ENCODE measurements at places on chromosomes 5 and 9. TPM values are rescaled to one million over a fixed set of nuclear protein-coding genes. Genes with fewer than 3 reads are reported as not detected.

- DNase-seq: peak; percentile 21
Measured at GRCh38 chr9:126116351-126117157, 210.1 kb upstream of the MVB12B start.

Gene RNF180
- 4.4 TPM for total RNA-seq

DNA sequence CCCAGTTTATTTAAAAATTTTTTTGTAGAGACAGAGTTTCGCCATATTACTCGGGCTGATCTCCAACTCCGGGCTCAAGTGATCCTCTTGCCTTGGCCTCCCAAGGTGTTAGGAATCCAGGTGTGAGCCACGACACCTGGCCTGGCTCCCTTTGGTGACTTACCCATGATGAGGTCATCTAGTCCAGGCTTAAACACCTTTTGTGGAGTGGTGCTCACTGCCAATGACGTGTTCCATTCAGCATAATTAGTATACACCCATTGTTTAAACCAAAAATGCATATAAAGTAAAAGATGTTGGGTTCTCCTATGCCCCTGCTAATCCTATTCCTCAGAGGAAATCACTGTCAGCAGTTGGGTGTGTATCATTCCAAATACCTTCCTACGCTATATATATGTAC is 91.0 kb downstream of the HSPA4 start:
- DNase-seq: no peak

DNA sequence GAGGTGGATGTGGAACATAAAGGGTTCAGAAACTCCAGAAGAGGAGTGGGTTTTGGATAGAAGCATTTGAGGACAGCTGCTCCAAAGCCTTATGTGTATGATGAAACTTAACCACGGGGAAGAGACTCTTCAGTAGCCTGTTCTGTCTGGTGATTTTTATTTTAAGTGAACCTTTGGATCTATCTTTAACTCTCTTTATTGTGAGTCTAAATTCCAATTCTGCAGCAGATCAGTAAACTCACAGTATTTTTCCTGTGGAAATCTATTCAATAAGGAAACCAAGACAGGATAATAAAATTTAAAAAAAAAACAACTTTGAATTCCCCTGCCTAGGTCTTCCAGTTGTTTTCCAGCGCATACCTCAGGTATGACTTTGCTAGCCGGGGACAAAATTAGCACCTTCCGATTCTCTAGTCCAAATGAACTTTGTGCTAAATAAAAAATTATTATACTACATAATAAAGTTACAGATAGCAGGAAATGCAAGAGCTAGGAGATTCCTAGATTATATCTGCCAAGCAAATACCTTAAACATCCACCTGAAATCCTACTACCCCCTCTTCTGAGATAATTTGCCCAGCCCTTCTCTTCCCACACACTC is 101.9 kb downstream of the NLN start:
- DNase-seq: no peak

DNA sequence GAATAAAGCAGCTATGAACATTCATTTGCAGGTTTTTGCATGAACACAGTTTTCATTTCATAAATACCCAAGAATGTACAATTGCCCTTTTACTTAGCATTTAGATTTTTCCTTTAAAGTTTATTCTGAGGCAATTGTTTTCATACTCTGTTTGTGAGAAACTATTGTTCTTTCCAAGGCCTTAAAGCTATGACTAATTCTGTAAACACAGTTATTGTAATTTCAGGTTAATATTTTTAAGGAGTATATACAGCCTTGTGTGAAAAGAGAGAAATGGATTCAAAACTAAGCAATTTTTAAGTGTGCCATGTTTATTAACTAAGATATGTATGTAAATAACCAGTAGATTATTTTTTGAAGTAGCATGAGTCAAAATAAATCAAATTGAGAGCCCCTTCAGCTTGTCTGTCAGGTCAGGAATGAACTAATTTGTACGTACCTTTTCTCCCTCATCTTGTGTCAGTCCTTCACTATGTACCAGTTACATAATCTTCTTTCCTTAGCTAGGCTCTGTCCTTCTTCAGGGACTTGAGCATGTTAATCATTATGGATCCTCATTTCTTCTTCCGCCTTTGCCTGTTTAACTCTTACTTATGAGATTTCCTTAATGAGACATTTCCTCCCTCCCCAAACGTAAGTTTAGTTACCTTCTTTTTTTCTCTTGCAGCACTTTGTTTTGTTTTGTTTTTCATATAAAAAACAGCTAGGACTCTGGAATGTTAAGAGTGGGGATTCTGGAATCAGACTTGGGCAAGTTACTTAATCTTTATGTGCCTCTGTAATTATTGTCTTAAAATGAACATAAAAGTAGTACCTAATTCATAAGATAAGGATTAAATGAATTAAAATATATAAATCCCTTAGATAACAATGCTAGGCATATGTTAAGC is 63.6 kb downstream of the NIPBL start:
- no peak for DNase-seq

Gene MCIDAS
- not detected for total RNA-seq

DNA sequence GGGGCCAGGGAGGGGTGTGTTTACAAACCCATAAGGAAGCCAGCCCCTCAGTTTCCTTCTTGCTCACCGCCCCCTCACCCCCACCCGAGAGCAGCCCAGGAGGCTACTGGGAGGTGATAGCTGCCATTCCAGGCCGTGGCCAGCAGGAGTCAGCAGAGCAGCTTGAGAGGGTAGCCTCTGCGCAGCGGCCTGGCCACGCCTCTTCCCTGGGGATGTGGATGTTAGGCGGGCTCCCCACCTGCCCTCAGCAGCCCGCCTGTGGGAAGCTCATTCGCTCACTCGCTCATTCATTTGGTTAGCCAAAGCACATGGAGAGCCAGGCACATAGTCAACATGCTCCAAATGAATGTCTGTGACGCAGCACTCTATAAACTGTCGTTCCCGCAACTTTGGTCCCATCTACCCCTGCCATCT is 6.1 kb upstream of the DPM2 start:
- DNase-seq: peak; percentile 77

DNA sequence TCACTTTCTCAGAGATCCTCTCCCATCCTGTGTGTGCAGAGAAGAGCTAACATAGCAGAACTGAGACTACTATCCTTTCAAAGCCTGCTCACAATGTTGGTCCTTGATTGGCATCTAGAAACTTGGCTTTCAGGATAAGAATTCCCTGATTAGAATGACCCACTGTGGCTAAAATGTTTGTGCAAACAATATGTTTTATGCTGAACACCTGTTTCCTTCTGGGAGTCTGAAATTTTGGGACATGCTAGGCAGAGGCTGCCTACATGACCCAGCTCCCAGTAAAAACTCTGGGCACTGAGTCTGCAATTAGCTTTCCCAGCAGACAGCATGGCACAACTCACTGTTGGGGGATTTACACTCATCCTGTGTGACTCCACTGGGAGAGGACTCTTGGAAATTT is 78.9 kb downstream of the CFAP95 start:
- no peak for DNase-seq

DNA sequence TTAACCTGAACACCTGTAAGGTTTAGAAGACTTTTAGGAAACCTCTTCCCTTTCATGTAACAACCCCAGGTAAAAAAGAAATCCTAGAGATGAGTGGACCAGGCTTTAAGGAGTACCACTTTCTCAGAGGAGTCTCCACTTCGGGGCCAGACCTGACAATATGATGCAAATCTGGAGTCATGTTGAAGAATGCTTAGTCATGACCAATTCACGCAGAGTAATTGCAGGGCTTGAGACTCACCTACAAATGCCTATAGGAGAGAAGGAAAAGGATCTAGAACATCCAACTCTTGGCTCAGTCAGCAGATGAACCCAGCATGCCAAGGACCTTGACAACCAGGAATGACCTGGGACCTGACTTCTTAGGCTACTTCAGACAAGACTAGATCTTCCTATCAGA is 235.4 kb downstream of the DOCK8 start:
- DNase-seq: no peak

DNA sequence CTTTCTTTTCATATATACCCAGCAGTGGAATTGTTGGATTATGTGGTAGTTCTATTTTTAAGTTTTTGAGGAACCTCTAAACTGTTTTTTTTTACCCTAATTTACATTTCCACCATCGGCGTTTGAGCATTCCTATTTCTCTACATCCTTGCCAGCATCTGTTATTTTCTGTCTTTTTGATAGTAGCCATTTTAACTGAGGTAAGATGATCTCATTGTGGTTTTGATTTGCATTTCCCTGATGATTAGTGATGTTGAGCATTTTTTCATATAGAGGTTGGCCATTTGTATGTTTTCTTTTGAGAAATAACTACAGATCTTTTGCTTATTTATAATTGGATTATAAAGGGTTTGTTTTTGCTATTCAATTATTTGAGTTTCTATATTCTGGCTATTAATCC is 71.7 kb upstream of the TNC start:
- no peak for DNase-seq

Gene SPINK7
- not detected for total RNA-seq

- no peak for DNase-seq
Measured at GRCh38 chr5:139746691-139747582, 48.7 kb upstream of the PSD2 start.

- DNase-seq: no peak
Measured at GRCh38 chr9:2125906-2126305, 110.8 kb downstream of the SMARCA2 start.

DNA sequence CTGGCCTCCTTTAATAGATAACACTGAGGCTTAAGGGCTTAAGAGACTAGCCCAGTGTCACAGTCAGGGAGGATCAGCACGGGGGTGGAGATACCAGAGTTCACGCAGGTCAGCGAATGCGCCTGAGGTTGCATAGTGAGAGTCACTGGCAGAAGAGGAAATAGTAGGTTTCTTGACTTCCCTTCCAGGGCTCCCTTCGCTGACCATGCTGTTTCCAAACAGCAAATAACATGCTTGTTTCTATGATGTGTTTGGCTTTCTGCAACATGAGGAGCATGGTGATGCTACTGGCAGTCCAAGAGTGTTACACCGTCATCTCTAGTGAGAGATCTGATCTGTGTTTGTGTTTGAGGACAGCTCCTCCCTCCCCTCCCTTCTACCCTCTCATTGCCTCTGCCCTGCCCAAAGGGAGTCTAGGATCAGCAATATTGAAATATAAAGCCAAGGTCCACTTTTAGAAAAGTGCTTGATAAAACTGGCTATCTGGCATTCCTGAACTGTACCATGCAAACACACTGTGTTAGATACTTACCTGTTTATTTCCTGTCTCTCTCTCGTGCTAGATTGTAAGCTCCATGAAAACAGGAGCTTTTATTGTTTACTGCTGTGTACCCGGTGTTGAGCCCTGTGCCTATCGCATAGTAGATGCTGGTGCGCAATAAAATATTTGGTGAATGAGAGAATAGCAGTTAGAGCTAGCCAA is 12.3 kb downstream of the TLE4 start:
- no peak for DNase-seq

GRCh38 chr9:95438561-95439357 is 78.0 kb downstream of the PTCH1 start:
- DNase-seq: no peak

DNA sequence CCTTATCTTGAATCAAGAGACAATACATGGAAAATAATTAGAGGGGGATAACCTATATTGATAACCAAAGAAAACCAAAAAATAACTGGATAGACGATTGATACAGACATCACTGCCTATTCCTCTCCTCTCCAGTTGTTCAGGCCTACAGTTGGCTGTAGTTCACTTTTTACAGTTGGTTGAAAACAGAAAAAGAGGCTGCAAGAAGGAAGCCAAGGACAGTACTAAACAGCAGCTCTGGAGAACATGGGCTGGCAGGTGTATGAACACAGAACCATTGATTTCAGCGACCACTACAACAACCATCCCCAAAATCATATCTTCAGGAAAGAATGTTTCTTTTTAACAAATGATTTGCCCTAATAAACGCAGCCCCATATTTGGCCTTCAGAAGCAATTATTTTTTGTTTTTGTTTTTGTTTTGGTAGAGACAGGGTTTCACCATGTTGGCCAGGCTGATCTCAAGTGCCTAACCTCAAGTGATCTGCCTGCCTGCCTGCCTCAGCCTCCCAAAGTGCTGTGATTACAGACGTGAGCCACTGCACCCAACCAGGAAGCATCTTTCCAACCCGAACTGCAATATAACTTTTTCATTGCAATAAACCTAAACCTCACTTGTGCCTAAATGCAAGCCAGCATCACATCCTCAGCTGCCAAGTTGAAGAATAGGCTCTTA is 64.3 kb downstream of the MLLT3 start:
- DNase-seq: no peak

- DNase-seq: no peak
Measured at GRCh38 chr9:90841615-90842014, 40.0 kb downstream of the SYK start.

Gene LCP2
- 7.3 TPM for total RNA-seq

Gene EQTN
- not detected for total RNA-seq

DNA sequence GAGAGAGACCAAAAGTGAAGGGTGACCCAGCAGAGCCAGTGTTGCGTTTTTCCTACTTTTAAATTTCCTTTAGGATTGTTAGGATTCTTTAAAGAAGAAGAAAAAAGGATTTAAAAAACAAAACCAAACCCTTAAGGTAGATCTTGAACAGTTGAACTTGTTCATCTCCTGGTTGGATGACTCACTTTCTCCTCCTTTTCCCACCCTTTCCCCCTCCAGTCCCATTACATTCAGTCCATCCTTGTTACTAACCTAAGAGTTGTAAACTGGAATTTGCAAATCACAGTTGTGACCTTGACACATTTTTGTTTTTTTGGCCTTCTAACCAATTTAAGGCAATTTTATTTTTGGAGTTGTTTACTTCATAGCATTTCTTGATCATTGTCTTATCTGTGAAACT is 289.2 kb downstream of the ARHGAP26 start:
- no peak for DNase-seq

Gene PALM2AKAP2
- 32.1 TPM for total RNA-seq

- DNase-seq: no peak
Measured at GRCh38 chr5:154878642-154879335, 20.4 kb downstream of the CNOT8 start.

- no peak for DNase-seq
Measured at GRCh38 chr5:65482296-65482735, 596 bp upstream of the ADAMTS6 start.

Gene IL4
- not detected for total RNA-seq

- no peak for DNase-seq
Measured at GRCh38 chr9:83355729-83356151, 182.5 kb downstream of the FRMD3 start.

GRCh38 chr9:89743573-89744254 is 138.9 kb downstream of the GADD45G start:
- DNase-seq: no peak

- no peak for DNase-seq
Measured at GRCh38 chr9:35464141-35465025, 25.5 kb upstream of the RUSC2 start.

GRCh38 chr5:419970-420369 is 23.0 kb upstream of the EXOC3 start:
- DNase-seq: no peak

DNA sequence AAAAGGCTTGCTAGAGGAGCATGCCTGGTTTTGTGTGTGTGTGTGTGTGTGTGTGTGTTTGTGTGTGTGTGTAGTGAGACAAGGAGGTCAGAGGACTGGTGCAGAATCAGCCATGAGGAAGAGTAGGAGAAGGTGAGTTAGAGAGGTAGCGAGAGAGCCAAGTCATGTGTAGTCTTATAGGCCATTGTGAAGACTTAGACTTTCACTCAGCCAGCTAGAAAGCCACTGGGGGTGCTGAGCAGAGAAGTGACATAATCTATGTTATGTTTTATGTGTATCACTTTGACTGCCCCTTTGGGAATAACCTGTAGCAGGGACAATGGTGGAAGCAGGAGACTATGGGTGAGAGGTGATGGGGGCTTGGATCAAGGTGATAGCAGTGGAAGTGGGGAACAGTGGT is 180.5 kb upstream of the CLINT1 start:
- DNase-seq: no peak

Measured in left lobe of liver (tissue), 2 donors.